Cardiac fibroblast (primary cell): ENCODE measurements at places on chromosomes 2 and 18.
A peak's percentile ranks its signal among the peaks of the same experiment; 100 is the strongest.

DNA sequence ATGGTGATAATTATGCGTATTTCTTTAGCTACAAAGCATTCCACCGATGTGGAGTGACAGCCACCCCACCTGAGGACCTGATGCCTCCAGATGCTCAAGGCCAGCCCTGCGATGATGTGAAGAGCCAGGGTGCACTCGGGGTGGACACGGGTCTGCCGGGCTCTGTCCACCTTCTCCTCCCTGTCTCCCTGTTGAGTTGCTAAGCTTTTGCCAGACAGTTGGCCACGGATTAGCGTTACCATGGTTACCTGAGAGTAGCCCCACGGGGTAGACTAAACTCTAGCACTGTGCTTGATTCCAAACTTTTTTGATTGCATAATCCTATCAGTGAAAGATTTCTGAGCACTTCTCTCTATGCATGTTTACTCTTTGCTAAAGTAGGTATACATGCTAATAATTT lies 86.2 kb downstream of the SMIM21 start:
- DNase-seq: no peak

- DNase-seq: peak; percentile 5
Observed at GRCh38 chr18:42112657-42113420, 157.8 kb downstream of the PIK3C3 start.

- peak; percentile 13 for DNase-seq
Observed at GRCh38 chr2:68193144-68193543, 35.5 kb downstream of the PNO1 start.

DNA sequence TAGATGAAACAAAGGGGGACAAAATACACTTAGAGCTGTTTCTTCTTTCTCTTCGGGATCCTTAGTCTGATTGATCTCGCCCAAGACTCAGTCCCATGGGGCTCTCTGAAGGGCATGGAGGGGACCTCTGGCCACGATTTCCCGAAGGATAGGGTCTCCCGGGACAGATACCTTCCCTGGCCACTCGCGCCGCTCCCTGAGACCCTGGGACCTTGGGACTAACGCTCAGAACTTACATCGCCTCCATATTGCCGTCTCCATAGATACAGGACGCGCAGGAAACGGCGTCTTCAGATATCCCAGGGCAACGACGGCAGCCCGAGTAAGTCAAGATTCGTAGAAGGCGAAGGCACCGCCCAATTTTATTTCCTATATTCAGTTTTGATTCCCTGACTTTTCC lies at the start of gene CFAP65:
CFAP65 (minus strand) TSS at position 265 of the 400 bp plus-strand sequence. CDS start 2,468 bp downstream, outside the sequence.
- peak; percentile 66 for DNase-seq

GRCh38 chr18:8747440-8747937 lies 42.1 kb downstream of the MTCL1 start:
- peak; percentile 92 for DNase-seq

GRCh38 chr18:11944252-11944651 lies 36.1 kb upstream of the MPPE1 start:
- DNase-seq: no peak

DNA sequence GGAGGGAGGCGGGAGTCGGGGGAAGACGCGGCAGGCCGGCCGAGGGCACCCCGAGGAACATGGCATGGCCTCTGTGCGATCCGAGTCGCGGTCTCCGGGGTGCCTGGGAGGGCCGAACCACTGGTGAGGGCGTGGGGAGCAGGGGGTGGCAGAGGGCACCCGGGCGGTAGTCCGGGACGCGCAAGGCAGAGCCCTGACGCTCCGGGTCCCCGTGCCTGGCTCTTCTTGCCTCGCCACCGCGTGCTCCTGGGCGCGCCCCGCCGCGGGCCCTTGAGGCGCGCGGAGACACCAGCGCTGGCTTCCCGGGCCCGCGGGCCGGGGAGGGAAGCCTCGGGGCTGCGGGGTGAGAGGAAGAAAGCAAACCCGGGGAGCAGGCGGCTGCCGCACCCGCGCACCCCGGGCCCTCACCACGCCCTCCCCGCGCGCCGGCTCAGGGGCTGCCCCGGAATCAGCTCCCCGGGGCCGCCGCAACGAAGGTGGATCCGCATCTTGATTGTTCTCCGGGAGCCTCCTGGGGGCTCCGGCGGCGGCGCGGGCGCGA lies 4.3 kb downstream of the SOX11 start:
- no peak for DNase-seq

DNA sequence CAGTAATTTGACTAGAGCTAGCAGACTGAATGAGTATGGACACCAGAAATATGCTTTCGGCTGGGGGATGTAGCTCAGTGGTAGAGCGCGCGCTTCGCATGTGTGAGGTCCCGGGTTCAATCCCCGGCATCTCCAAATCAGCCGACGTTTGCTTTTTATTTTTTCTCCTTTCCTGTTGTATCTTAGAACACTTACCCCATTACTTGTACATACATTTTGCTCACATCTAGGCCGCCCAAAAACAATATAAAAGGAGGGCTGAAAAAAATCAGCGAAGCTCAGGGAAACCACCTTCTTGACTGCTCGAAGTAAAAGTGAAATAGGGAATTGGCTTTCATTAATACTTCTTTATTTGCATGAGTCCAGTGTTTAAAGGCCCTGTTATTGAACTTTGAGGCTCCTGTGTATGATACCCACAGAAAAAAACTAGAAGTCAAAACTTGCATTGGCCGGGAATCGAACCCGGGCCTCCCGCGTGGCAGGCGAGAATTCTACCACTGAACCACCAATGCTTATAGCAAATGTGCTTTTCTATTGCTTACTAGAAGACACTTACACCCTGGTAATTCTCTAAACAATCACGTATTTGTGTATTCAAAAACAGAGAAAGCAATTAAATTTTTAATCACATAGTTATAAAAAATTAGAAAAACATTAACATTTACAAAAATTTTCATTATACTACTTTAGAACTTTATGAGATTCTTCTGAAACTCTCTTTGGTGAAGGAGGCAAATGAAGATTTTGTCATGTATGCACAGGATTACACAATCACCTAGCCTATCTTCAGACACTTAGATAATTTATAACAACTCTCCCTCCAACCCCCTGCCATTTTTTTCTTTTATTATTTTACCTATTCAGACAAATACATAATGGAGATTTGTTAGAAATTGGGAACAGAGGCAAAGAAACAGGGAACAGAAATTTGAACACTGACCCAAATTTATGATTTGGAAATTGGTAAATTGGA lies 35.2 kb upstream of the GPD2 start:
- peak; percentile 93 for DNase-seq

- DNase-seq: peak; percentile 82
Observed at GRCh38 chr2:216555274-216555673, 56.6 kb downstream of the RPL37A start.

DNA sequence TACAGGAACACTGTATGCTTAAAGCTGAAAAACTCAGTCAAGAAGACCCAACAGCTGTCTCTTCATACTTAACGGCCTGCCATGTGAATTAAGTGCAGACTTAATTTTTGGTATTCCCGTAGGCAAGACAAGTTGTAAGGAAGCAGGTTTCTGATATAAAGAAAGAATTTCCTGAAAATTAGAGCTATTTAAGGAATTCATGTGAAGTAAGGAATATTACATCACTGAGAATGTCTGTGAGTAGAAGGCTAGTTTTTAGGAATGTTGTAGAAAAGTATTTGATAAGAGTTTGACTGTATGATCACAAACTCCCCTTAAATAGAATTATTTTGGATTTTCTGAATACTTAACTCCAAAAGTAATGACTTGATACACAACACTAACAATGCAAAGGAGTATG lies 51.0 kb downstream of the WDR33 start:
- DNase-seq: no peak

DNA sequence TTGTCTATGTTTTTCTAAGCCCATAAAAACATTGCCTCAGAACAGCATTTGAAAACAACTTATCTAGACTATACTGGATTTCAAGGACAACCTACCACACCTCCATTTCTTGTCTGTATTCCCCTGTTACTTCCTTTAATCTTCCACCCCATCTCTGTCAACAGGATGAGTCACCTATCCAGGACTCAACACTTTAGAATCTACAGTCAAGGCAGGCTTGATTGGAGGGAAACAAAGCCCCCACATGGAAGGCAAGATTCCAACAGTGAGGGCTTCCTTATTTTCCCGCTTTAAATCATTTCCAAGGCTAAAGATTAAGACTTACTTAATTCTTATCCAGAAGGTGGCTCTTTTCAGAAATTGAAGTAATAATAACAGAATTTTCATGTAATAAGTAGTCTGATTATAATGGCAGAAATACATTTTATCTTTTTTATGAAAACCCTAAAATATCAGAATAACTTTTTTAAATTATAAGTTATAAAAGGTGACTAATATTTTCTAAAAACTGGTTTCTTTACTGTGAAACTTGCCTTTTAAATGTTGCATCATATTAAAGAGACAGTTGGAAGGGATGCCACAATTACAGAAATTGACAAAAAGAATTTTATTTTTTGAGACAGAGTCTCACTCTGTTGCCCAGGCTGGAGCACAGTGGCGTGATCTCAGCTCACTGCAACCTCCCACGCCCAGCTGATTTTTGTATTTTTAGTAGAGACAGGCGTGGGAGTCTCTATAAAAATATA lies 138.7 kb upstream of the CCDC150 start:
- peak; percentile 34 for DNase-seq

DNA sequence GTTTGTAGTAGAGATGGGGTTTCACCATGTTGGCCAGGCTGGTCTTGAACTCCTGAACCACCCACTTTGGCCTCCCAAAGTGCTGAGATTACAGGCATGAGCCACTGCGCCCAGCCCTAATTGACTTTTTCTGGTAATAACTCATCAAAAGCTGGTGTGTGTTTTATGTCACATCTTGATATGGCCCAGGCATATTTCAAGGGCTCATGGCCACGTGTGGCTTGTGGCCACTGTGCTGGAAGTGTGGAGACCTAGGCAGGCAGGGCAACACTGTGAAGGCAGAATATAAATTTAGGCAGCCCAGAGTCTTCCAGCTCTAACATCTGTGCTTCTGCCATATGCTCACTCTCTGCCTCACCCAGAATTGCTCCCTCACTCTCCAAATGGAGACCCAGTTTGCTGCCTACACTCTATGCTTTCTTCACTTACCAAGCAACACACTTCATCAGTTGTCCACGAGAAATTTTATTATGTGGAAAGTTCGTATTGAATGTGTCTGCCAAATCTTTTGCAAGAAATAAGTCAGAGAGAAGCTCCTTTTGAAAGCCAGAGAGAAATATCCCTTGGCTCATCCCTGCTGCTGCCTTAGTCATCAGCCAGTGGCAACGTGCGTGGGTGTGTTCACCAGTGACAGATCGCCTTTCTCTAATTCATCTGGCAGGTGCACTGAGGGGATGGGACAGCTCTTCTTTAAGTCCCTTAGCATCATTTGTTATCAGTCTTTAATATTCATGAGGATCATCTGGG lies 129.4 kb upstream of the CXCR4 start:
- DNase-seq: peak; percentile 16

GRCh38 chr18:27143580-27144287 lies 41.4 kb downstream of the CHST9 start:
- DNase-seq: no peak

DNA sequence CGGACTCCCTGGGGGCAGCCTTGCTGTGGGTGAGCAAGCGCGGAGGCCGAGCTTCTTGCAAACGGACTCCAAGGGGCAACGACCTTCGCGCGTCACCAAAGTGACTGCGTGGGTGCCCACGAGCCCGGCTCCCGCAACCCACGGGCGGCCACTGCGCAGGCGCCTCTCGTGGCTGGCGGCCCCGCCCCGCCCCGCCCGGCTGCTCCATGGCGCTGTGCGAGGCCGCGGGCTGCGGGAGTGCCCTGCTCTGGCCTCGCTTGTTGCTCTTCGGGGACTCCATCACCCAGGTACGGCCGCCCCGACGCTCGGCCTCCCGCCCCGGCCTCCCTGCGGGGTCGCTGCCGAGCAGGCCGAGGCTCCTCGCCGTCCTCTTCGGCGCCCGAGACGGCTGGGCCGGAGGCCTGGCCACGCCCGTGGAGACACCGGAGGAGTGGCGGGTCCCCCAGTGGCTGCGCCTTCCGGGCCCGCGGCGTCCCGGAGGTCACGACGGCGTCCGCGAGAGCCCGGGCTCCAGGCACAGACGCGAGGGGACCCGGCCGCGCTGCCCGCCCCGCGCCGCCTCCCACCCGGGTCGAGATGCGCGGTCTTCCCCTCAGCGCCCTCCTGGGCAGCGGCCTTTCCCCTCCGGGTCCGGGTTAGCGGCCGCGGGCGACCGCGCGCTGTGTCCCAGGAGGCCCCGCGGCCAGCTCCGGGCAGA lies at the start of gene IAH1:
IAH1 (plus strand) TSS at position 191 of the 697 bp plus-strand sequence; CDS start at position 207, 16 bp downstream.
- peak; percentile 44 for DNase-seq

- DNase-seq: peak; percentile 83
Observed at GRCh38 chr18:3869848-3870247, 419.9 kb downstream of the TGIF1 start.

DNA sequence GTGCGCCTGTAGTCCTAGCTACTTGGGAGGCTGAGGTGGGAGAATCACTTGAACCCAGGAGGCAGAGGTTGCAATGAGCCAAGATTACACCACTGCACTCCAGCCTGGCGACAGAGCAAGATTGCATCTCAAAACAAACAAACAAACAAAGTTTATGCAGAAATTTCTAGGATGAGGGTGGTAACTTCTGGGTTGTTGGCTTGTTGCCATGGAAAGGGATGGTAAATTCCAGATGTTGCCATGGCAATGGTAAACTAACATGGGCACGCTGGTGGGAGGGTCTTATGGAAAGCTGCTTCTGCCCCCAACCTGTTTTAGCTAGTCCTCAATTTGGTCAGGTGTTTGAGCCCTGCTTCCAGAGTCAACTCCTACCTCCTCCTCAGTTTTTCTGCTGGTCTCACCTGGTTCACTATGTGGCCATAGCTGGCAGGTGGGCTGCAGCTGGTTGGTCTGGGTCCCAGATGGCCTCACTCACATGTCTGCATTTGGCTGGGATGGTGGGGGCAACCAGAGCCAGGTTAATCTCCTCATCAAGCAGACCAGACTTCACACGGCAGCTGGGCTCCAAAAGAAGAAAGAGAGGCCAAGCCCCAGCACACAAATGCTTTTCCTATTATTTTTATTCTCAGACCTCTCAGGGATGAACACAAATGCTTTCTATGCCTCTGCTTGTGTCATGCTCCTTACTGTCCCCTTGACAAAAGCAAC lies 26.6 kb upstream of the TEX44 start:
- DNase-seq: no peak

- DNase-seq: no peak
Observed at GRCh38 chr2:100106460-100106859, 35.9 kb downstream of the AFF3 start.

DNA sequence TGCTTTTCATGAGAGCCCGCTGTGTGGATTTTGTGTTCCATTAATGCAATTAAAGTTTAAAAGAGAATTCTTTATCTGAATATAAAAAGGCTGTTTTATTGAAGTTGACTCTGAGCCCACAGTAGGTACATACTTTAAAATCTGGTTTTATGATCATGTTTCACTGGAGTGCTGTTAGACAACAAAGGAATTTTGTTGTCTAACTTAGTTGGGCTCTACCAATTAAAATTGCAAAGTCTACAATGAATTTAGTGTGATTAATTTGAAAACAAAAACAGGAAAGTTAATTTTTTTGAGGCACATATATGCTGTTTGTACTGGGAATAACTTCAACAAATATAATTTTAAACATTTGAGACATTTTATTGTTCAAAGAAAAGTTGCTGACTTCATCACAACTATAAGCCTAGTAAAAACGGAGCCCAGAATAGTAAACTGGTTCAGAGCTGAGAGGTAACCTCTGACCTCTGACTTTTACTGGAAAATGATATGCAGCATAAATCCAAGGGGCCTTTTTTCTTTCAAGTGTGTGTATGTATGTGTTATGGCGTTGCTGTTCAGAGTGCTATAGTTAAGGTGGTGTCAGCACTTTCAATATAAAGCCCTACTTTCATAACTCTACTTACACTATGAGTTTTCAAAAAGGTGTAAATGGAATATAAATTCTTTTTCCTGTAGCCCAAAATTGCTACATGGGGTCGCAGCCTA lies 30.2 kb downstream of the MEIS1 start:
- DNase-seq: no peak

GRCh38 chr2:207599636-207600035 lies 25.6 kb downstream of the METTL21A start:
- DNase-seq: no peak
